Left lobe of liver (tissue), 2 donors: ENCODE measurements at places on chromosomes 11 and 22. TPM values are rescaled to one million over a fixed set of nuclear protein-coding genes. Genes with fewer than 3 reads are reported as not detected.

GRCh38 chr11:127656116-127656836, 655.7 kb upstream of the KIRREL3 start:
- DNase-seq: no peak

SCYL1 gene
- 67.6 TPM for total RNA-seq

DNA sequence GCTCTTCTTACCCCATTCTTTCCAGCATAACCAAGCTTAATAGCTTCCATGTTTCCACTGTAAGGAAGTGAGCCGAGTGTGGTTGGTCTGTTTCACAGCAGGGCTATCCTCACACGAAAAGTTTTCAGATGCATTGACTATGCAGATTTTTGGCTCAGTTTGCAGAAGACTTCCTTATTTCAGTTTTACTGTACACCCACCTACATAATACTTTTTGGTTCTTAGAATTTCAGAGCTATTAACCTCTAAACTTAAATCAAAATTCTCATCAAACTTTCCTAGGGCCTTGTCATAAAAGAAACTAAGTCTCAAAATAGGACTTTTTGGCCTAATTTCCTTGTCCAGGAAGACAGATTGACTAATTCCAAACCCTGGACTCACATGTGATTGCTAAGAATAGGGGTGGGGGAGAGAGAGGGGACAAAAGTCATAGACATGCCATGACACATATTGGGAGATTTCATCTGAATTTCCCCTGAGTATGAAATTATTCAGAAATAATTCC, 7.3 kb upstream of the EHF start:
- no peak for DNase-seq

DNA sequence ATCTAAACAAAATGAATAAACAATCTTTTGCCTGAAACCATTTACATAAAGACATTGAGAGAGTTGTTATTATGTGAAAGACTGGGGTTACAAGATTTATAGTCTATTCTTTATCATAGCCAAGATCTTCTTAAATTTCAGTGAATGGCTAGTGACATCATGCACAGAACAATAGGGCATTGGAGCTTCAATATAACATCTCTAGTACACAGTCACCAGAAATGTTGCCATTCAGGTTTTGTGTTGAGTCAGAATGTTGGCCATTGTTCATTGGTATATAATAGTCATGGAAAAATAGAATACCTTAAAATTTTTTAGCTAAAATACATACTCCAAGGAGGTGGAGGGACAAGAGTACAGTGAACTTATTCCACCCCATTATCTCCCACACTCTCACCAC, 44.3 kb downstream of the SLC5A12 start:
- DNase-seq: no peak

PRG3 gene
- not detected for total RNA-seq

GRCh38 chr11:99918761-99919160, 768.3 kb upstream of the ARHGAP42 start:
- no peak for DNase-seq

ACTN3 gene
- not detected for total RNA-seq
